ENCODE measurements at places on chromosomes 16 and 17.

- DNase-seq = no peak
Measured at GRCh38 chr16:66874079-66874775, 6.1 kb upstream of the PDP2 start.

- no peak for DNase-seq
Measured at GRCh38 chr17:28807925-28808634, 34.5 kb downstream of the FAM222B start.

GRCh38 chr17:13785981-13786598, 184.4 kb upstream of the HS3ST3A1 start:
- no peak for DNase-seq

GRCh38 chr16:30904114-30904780, 7.8 kb downstream of the CTF1 start:
- DNase-seq = no peak

DNA sequence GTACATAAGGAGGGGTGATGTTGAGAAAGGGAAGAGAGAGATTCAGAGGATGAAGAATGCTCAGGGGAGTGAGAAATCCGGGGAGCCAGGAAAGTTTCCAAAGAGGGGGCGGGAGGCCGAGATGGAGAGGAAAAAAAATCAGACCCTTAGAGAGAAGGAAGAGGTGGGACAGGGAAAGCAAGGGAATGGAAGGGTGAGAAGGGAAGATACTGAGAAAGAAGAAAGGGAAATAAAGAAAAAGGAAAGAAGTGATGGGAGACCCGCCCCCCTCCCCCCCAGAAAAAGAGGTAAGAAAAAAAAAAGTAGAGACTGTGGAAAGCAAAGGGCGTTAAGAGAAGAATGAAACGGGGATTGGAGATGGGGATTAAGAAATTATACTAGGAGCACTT, 507 bp downstream of the DYNLRB2 start:
- no peak for DNase-seq

- no peak for DNase-seq
Measured at GRCh38 chr16:3152991-3153368, 18.2 kb downstream of the ZNF213 start.

DNA sequence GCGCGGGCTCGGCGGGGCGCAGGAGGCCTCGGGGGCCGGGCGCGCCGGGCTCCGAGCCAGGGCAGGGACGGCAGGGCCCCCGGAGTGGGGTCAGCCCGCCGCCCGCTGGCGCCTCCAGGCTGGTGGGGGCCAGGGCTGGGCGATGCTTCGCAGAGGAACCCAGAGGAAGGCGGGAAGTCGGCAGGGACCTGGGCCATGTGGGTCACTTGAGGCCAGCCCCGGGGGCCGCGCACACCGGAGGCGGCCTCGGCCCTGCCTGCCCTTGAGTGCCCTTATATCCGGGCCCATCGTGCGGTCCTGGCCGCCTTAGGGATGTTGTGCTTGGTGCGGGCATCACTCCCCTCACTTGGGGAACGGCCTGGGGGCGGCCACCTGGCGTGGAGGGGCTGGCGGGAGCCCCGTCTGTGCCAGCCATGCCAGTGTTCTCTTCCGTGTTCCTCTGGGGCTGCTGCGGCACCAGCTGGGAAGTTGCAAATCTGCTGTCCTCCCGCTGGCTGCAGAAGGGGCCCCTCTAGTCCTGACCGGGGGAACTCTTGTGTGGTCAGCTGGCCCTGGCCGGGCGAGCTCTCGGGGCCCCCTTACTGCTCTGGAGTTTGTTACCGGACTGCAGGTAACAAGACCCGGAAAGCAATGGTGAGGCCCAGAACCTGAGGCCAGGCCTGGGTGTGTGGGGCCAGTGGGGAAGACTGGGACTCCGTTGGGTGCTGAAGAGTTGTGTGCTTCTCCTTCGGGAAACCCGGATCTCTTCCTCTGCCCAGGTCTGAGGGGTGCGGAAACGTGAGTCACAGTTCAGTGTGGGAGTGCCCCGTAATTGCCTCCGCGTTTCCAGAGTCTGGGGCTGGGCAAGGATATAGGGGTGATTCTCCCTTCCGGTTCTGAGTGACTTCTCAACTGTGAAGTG, 849 bp downstream of the CAPN15 start:
- no peak for DNase-seq

DNA sequence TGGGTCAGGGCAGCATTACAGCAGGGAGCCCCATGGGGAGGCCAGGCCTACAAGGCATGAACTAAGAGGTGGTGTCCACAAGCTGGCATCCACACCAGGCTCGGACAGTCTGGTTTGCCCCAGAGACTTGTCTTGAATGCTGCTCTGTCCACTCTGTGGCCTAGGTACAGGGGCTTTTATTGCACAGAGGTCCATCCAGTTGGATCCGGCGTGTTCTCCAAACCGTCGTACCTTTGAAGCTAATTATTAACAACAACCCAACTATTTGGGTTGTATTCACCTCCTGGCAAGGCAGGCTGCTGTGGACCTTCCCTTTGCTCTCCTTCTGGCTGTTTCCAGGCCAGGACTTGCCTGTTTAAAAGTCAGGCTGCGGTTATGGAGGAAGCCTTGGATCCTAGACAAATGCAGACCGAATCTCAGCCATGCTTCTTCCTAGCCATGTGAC, 123.4 kb downstream of the CLEC16A start:
- no peak for DNase-seq

DNA sequence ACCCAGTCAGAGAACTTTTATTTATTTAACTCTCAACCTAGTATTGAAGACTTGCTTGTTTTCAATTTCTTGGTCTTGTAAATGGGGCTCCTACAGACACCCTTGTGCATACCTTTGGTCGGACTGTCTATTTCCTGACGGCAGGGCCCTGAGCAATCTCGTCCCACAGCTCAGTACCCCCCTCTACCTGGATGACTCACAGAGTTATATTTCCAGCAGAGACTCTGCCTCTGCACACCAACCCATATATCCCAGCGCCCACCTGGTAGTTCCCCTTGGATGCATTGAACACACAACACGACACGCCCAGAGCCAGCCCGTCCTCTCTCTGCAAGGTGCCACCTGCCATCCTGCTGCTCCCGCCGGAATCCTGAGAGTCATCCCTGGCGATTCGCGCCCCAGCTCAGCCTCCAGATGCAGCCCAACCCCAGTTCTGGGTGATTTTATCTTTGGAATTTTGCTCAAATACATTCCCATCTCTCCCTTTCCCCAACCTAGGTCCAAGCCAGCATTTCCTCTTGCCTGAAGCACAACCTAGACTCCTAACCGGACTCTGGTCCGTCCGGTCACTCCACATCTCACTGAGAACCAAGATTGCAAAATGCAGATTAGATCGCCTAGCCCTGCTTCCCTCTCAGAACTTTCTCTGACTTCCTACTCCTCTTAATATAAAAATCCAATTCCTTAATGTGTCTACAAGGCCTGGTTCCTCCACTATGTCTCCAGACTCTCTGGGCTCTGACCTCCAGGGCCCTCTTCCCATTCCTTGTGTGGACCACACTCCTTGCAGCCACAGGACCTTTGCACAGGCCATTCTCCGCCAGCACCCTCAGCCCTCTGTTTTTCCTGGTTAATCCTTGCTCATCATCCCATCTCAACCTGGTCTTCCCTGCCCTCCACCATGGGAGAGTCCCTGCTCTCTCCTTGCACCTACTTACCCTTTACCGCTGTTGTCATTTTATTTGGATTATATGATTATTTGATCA, 129.2 kb downstream of the SEC14L1 start:
- no peak for DNase-seq

GRCh38 chr16:67801241-67801640, 5.1 kb downstream of the RANBP10 start:
- no peak for DNase-seq

DNA sequence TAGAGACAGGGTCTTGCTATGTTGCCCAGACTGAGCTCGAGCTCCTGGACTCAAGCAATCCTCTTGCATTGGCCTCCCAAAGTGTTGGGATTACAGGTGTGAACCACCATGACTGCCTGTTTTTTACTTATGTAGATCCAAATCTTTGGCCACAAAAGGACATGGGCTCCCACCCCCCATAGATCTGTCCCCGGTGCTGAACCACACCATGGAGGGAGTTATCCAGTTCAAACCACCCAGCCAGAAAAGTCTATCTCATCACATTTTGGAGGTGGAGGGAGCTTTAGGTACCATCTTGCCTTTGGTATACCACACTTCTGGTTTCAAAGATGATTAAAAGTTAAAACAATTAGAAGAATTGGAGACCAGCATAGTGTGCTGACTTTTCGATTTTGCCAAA, 26.2 kb downstream of the SHISA9 start:
- DNase-seq = no peak

DNA sequence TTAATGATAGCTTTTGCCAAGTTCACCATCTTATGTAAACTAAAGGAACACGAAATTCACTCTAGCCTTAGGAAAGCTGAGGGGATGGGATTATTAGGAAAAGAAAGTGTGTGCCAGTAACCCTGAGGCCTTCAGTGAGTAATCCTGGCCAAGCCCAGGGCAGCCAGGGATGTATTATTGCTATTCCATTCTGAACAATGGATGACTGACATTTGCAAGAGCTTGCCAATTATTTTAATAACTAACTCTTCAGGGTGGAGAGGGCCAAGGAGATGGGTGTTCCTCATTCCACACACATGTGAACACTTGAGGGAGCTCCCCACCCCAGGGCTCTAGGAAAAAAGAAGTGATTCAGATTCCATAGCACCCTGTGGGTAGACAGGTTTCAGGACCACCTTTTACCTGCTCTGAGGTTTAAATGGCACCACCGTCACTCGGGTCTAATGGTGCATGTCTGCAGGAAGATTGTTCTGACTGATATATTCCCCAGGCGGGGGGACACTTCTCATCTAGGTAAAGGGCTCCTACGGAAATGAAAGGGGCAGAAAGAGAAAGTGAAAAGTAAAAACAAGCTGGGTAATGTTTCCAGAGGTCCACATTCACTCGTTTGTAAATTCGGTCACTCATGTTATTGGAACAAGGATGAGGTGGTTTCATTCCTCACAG, 41.5 kb downstream of the TK2 start:
- no peak for DNase-seq

- DNase-seq = peak; percentile 52
Measured at GRCh38 chr16:89201439-89202377, 1.4 kb upstream of the SLC22A31 start.

GRCh38 chr16:72807245-72807644, 240.7 kb downstream of the ZFHX3 start:
- no peak for DNase-seq

- DNase-seq = no peak
Measured at GRCh38 chr17:50289991-50290702, 15.9 kb downstream of the TMEM92 start.

DNA sequence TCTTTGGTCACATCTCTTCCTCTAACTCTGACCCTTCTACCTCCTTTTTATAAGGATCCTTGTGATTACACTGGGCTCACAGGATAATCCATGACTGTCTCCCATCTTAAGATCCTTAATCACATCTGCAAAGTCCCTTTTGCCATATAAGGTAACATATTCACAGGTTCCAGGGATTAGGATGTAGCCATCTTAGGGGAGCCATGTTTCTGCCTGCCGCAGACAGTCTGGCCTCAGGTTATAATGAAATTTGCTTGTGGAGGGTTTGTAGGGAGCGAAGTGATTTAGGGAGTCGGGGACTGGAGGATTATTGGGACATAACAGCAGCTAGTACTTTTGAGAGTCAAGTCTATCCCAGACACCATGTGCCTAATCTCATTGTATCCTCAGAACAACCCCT, 7.7 kb downstream of the EEF2K start:
- DNase-seq = no peak

DNA sequence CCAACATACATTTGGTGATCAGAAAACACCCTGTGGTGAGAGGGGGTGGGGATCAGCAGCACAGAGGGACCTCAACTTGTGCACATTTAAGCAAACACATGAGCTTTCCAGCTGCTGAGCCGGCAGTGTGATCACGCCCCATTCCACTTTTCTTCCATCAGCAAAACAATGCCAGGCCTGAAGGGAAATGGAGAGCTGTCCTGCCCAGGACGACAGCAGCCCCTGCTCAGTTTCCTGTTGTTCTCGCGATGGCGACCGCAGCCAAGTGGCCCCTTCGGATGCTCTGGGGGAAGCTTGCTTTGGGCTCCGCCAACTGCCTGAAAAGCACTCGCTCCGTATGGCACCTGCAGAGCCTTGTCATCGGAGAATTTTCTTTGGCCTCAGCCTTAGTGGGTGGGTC, 272.3 kb downstream of the FOXL1 start:
- DNase-seq = no peak

DNA sequence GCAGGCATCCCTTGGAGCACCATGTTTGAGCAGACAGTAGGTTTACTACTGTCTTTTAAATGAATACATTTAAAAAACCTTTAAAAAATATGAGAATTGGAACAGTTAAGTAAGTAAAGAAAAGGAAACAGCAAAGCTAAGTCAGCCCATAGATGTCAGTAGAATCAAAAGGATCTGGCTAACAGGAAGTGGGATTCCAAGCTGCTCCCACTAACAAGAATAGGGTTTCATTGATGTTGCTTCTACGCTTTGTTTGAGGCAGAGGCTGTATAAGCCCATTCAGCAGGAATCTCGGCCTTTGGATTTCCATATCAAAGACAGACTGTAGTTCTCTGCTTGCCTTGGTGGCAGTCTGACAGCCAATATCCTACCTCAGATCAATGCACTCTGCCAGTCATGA, 122.9 kb upstream of the ELAC2 start:
- DNase-seq = no peak

- peak; percentile 31 for DNase-seq
Measured at GRCh38 chr17:78484271-78485246, 92.6 kb downstream of the DNAH17 start.

GRCh38 chr16:29687755-29688154, 8.8 kb downstream of the QPRT start:
- DNase-seq = no peak

GRCh38 chr16:81752225-81752875, 26.7 kb upstream of the PLCG2 start:
- DNase-seq = no peak

DNA sequence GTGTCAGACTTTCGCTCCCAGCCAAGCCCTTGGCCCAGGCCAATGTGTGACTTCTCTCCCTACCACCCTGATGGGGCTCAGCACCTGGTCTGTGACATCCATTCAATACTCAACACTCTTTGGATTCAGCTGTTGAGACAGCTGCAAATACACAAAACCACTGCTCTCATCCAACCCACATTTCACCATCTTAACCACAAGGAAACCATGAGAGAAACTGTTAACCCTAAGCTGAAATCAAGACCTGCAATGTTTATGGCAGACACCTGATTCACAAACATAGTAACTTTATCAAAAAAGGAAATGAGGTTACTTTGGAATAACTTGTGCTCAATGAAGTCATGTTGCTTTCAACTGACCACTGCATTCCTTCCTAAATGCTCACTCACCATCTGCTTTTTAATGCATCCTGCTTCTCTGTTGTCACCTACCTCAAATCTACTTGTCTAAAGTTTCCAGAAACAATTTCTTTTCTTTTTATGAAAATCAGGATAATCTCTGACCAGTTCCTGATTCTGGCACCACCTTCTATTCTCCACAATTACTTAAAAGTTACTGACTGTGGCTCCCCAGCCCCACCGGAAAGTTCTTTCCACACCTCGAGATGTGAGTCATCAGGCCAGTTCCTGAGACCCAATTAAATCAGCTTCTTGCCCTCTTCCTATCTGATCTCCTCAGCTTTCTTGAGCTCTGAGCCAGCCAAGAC, 88.2 kb downstream of the NOG start:
- no peak for DNase-seq

GRCh38 chr17:33436321-33436720, 143.2 kb upstream of the ASIC2 start:
- DNase-seq = no peak
